ENCODE measurements at places on chromosomes 1 and 21.
A peak's percentile ranks its signal among the peaks of the same experiment; 100 is the strongest.

DNA sequence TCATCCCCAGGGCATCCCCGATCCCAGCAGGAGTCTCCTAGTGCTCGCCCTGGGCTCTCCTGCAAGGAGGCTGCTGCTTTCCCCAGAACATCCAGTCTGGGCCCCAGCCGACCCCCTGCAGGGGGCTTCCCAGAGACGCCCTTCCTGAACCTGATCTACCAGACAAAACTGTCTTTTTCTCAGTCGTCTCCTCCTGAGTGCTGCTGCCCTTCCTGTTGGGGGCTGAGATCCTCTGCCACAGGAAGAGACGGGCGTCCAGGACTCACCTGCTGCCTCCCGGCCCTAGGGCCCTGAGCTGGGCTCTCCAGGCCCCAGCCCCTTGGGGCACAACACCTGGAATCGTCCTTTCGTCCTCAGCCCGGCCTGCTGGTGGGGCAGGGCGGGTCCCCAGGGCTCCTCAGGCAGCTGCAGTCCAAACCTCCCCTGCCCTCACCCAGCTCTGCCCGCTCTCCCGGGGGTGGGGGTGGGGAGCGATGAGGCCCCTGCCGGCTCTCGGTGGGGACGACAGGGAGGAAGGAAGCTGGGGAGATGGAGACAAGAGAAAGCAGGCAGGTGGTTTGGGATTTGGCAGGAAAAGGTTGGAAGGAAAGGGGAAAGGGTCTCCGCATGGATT is 36.9 kb downstream of the TP73 start:
- no peak for DNase-seq

DNA sequence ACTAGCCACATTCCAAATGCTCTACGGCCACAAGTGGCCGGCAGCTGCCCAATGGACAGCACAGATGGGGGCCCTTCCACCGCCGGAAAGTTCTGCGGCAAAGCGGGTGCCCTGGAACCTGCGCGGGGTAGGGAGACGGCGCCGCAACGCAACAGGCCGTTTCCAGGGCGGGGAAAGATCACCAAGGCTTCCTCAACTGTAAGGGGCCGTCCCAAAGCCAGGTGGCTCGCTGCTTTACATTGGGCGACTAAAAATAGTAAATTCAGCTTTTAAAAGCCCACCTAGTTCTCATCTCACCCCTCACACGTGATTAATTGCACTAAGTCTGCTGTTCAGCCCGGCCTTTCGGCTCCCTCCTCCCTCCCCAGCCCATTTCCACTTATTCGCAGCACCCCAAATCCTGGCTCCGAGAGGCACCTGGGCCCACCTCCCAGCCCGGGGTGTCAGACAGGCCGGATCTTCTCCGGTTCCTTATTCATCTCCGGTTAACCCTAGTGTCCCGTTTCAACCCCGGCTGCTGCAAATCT is 643 bp downstream of the CFAP298 start:
- peak; percentile 81 for DNase-seq

DNA sequence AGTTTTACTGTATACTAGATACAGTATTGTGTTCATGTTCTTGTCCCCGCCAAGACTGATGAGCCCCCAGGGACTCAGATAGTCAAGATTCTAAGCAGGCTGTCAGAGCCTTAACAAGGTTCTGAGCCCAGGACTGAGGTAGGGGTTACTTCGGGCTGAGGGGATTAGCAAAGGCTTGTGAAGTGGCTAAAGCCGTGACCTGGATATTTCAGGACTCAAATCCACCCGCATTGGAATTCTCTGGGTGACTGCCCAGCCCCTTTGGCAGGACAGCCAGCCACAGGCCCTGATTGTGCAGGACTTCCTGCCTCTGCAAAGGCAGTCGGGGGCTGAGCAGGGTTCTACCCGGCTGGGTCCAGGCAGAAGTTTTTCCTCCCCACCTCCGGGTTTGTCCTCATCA is at the start of gene PLA2G5:
PLA2G5 (plus strand) TSS at position 321 of the 400 bp plus-strand sequence. CDS start 14,637 bp downstream, outside the sequence.
- no peak for DNase-seq

- no peak for DNase-seq
Observed at GRCh38 chr1:158840236-158840635, 9.1 kb downstream of the MNDA start.

GRCh38 chr1:107230121-107230520 is 89.3 kb downstream of the NTNG1 start:
- no peak for DNase-seq

DNA sequence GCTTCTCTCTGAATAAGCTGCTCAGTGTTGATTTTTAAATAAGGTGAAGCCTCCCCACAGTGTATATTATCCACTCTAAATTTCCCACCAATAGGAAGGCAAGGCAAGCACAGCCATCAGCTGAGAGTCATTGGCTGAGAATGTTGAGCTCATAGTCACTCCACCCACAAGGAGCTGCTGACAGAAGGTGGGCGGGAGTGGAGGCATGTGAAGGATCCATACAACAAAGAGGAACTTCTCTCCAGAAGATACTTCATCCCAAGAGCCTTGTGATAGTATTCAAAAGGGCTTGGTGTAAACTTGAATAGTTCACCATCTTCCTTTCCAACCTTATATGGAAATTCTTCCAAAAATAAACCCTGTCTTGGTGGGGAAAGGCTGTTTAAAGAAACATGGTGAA is 42.8 kb downstream of the SAMD13 start:
- no peak for DNase-seq

DNA sequence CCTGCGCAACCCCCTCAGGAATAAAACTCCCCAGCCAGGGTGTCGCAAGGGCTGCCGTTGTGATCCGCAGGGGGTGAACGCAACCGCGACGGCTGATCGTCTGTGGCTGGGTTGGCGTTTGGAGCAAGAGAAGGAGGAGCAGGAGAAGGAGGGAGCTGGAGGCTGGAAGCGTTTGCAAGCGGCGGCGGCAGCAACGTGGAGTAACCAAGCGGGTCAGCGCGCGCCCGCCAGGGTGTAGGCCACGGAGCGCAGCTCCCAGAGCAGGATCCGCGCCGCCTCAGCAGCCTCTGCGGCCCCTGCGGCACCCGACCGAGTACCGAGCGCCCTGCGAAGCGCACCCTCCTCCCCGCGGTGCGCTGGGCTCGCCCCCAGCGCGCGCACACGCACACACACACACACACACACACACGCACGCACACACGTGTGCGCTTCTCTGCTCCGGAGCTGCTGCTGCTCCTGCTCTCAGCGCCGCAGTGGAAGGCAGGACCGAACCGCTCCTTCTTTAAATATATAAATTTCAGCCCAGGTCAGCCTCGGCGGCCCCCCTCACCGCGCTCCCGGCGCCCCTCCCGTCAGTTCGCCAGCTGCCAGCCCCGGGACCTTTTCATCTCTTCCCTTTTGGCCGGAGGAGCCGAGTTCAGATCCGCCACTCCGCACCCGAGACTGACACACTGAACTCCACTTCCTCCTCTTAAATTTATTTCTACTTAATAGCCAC is 696 bp downstream of the TGFB2 start:
- DNase-seq, result peak; percentile 89

DNA sequence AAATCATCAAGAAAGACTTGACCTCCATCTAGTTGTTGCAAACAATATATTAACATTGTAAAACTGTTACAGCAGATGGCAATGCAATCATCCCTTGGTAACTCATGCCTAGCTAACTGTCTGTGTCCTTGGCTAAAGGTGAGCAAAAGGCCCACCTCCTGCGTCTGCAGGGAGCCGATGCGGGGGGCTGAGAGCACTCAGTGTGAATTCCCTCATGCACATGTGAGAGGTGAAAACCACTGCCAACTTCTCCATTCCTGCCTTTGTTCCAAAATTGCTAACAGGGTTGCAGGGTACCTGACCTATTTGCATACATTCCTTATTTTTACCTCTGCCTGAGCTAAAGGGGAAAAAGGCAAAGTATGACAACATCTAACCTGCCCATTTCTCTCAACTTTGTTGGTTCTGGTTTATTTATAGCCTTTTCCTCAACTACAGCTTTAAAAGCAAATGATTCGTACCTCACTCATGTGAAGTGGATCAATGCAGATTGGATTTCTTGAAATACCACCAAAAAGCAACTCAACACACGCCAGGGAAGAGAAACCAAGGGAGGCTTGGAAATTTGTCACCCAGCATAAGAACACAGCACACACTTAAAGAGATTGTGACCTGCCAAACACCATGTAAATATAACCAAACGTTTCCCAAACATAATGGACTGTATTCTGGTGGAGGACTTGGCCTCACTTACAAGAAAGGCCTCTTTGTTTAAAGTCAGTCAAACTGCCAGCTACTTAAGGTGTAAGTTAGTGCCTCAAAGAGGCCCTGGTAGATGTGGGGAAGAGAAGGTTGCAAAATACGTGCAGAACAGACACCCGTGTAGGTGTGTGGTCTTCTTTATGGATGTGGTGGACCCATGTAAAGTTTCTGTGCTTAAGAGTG is 651.0 kb downstream of the SMYD3 start:
- no peak for DNase-seq

DNA sequence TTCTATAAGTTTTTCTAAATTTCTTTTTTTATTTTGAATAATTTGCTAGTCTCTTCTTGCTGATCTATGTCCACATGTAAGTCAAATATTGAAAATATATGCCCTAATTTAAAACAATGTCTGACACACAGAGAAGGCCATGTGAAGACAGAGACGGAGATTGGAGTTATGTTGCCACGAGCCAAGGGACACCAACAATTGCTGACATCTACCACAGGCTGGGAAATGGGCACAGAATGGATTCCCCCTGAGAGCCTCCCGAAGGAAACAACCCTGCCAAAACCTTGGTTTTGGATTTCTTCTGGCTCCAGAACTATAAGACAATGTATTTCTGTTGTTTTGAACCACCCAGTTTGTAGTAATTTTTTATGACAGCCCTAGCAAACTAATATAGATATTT is 485.0 kb upstream of the ZRANB2 start:
- DNase-seq, result no peak

DNA sequence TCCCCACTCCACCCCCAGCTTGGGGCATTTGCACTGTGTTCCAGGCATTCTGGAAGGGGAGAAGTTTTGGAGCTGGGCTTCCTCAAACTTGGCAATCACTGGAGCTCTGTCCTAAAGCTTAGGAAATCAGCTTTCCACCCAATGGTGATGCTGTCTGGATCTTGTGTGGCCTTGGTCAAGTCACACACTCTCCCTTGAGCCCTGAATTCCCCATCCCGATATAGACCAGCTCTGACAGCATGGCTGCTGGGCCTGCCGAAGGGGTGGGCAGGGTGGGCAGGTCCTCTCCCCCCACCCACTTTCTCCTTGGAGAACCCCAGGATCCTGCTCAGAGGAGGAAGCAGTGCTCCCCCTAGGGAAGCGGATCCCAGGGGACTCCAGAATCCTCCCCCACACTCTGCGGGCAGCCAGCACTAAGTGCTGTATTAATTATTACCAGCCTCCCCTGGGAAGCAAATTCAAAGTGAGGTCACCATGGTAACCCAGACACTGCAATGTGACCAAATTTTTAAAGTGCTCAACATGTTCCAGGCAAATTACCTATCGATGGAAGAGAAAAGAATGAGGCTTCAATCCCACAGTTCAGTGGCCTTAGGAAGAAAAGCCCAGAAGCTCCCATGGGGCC is 21.3 kb upstream of the LDLRAP1 start:
- DNase-seq, result peak; percentile 57

DNA sequence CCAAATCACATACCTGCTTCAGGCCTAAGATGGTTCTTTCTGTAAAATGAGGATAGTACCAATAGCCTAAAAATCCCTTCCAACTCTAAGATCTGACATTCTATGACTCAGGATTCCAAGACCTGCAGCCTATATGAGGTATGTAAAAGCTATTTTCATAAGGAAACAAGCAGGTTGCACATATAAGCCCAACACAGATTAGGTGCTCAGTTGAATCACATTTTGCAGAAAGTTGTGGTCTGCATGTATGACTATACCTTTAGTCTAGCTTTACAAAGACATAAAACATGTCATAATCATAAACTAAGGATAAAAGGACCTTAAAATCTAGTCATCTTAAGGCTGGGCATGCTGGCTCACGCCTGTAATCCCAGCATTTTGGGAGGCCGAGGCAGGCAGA is 7.3 kb downstream of the KTI12 start:
- DNase-seq, result no peak

- DNase-seq, result no peak
Observed at GRCh38 chr1:208924928-208925327, 658.6 kb upstream of the CAMK1G start.

GRCh38 chr1:236853921-236854604 is 59.0 kb downstream of the MTR start:
- no peak for DNase-seq

GRCh38 chr1:207565546-207566468 is 69.8 kb downstream of the CR1 start:
- DNase-seq, result no peak

- no peak for DNase-seq
Observed at GRCh38 chr1:79777481-79778219, 771.1 kb upstream of the ADGRL4 start.
